ENCODE measurements at places on chromosomes 5 and 9.

- DNase-seq: no peak
Observed at GRCh38 chr5:83864652-83865051, 144.0 kb upstream of the HAPLN1 start.

DNA sequence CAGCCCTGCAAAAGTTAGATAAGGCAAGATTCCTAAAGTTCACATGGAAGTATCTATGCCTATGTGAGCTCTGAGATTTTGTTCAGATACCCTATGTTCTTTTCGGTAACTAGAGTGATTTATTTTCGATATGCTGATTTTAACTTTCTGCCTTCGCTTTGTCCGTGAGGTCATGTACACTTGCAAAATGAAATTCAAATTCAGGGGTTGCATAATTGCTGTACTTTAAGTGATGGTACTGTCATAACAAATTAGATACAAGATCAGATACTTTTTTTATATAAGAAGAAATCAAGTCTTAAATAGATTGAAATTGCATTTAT, 350 bp upstream of the ECPAS start:
- DNase-seq: no peak

GRCh38 chr5:178206166-178207101, 2.1 kb downstream of the HNRNPAB start:
- DNase-seq: no peak

DNA sequence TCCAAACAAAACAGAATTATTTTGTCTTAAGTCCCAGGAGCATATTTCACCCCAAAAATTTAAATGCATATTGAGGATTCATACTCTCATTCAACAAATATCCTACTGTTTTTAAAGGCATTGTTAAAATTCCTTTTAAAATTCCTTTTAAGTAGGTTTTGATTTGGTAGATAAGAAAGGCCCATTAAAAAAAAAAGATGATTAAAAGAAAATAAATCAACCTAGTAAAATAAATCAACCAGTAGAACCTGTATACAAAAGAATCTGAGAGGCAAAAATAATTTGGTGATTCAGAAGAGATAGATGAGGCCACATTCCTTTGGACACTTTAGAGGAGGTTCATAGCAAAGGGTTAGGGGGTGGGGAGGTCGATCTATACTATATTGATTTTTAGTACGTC, 585.3 kb upstream of the TLE4 start:
- DNase-seq: no peak

GRCh38 chr9:136095070-136096058, at the start of gene NACC2:
TSS of gene NACC2 (minus strand) at chr9:136095289. CDS start at chr9:136050521, 44,768 bp downstream.
- no peak for DNase-seq

- no peak for DNase-seq
Observed at GRCh38 chr5:93579692-93580062, 1.3 kb downstream of the NR2F1-AS1 start.

- DNase-seq: no peak
Observed at GRCh38 chr5:141420855-141421488, at the start of gene PCDHGA11. TSS of gene PCDHGA11 (plus strand) at chr5:141421051. CDS start at chr5:141421228, 177 bp downstream.

GRCh38 chr5:144194144-144194543, 23.5 kb downstream of the KCTD16 start:
- no peak for DNase-seq

DNA sequence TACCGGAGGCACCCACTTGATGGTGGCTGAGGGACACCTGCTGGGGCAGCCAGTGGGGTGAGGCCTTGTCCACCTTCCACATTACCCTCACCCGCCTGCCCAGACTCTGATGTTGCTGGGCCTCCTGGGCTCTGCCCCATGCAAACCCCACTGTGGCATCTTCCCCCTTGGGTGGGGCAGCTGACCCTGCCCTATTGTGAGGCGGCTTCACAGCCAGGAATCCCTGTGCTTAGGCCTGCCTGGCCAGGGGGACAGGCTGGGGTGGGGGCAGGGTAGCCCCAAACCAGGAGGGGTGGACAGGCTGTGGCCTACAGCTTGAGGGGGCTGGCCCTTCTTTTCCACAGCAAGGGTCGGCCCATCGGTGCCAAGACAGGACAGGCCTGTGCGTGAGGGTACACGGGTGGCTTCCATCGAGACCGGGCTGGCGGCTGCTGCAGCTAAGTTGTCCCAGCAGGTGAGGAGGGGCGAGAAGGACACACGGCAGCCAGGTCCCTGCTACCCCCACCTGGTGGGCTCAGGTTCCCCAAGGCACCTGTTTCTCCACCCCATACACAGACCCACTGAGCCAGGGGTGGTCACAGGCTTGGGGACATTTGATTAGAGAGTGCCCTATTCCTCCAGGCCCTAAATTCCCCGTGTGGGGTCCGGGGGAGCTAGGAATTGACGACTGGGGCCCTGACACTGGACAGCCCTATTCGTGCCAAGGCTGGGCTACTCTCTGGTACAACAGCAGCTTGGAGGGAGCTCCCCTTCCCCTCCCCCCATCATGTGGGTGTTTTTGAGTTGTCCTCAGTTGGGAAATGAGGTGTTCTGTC, 99.2 kb downstream of the PHF2 start:
- DNase-seq: no peak

- no peak for DNase-seq
Observed at GRCh38 chr5:176535664-176536131, 1.5 kb downstream of the RNF44 start.

DNA sequence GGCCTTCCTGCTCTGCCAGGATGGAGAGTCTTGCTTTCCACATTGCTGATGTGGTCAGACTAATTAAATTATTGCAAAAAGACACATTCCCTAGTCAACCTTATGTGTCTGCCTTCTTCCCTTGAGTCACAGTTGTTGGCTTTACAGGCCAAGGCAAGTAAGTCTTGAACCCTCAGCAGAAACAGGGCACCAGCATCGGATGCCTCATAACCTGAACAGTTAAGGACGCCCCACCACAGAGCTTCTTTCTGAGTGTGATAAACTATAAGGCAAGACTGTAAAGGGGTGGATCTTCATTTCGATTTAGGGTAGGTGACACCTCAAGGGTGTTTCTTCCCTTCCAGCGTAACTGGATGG, 670 bp upstream of the KIF2A start:
- no peak for DNase-seq

GRCh38 chr9:2418619-2419018, 203.0 kb upstream of the VLDLR start:
- no peak for DNase-seq

GRCh38 chr5:74686962-74687751, 2.1 kb downstream of the HEXB start:
- no peak for DNase-seq

GRCh38 chr5:92514896-92515295, 1066.1 kb downstream of the NR2F1-AS1 start:
- DNase-seq: no peak

DNA sequence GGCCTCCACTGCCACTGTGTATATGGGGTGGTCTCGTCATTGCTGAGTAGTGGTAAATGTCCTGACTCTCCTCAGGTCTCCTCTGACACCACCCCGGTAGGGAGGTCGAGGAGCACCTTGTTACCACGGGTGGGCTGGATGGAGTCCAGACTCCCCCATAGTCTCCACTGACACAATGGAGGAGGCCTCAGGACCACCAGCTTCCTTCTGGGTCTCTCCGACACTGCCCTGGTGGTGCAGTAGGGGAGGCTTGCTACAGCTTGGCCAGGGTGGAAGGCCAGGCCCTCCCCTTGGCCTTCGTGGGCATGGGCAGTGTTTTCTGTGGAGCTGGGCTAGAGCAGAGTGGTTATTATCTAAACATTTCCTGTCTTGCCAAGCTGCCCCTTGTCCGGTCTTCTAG, 15.4 kb upstream of the SH3PXD2B start:
- DNase-seq: no peak

GRCh38 chr9:69139596-69139995, 34.5 kb upstream of the TJP2 start:
- DNase-seq: no peak

GRCh38 chr9:93011114-93011513, 47.4 kb upstream of the SUSD3 start:
- no peak for DNase-seq

DNA sequence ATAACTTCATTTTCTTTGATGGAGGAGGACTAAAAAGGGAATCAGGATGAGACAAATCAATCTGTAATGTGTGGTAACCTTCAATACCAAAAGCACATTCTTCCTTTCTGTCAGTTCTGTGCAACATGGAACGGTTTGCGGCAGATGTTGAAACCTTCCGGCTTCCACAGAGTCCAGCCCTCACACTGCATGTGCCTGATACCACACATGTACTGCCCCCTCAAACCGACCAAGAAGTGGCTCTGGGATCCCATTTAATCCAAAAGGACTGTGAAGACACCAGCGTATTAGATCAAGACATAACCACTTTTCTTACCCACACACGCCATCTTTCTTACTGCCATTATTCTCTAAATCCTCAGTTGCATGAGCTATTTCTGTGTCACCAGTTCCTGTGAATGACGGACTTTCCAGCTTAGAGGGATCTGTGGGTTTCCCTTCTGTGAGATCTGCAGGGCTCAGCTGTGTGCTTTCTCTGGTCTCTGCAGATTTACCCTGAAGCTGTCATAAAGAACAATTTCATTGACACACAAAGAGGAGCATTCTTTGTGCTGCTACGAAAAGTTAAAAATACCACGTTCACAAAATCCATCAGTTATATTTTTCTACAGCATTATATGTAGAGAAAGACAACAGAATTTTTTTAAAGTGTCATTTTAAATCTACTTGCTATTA, 25.8 kb downstream of the NSUN2 start:
- no peak for DNase-seq

GRCh38 chr5:55485073-55485472, 49.7 kb downstream of the PLPP1 start:
- DNase-seq: no peak

- no peak for DNase-seq
Observed at GRCh38 chr9:28779243-28779642, 1206.0 kb upstream of the C9orf72 start.

GRCh38 chr5:163535290-163535689, 29.9 kb downstream of the MAT2B start:
- no peak for DNase-seq

- DNase-seq: no peak
Observed at GRCh38 chr9:84229191-84229590, 111.4 kb downstream of the SLC28A3 start.

- DNase-seq: no peak
Observed at GRCh38 chr9:128805661-128806060, 12.6 kb upstream of the ENDOG start.

DNA sequence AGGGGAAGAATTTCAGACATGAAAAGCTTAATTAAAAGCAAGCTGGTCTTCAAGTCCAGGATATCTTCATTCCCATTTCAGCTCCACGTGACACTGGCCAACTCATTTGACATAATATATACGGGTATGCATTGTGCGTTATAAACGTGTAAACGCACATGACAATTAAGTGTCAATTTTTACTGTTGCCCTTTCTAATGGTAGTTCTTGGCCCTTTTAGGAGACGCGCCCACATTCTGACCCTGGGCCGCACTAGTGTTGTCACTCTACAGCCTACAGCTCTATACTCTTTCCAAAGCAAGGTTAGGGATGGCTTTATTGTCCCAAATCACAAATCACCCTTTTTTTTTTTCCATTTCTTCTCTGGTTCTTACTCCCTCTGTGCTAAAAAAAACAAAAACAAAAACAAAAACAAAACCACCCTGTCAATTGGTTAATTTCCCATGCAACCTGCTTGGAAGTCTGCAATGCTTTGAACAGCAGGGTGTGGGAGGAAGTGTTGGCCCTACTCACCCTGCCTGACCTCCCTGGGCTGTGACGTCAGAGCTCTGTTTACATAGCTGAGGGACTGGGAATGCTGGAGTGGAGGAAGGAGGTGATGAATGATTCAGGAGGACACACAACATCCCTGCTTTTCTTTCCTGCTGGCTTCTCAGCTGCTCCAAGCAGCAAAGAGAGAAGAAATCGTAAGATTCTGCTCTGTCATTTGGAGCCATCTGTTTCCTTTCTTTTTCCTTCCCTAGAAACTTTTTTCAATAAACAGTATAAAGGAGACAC, 19.3 kb downstream of the RFK start:
- peak; percentile 59 for DNase-seq

GRCh38 chr5:74624501-74624900, 16.0 kb downstream of the ENC1 start:
- DNase-seq: peak; percentile 83

DNA sequence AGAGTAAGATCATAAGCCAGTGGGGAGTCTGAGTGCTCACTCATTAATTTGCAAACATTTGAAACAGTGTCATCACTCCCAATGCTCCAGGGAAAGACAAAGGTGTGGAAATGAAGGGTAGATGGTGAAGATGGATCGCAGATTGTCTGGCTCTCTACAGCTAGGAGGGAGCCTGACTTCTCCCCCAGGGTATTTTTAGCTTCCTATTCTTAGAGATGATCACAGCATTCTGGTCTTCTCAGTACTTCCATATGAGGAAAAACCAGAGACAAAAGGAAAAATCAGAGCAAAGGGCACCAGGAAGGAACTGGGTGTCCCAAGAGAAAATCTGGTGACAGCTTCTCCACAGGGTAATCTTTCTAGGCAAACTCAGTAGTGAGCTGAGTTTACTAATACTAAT, 401.9 kb upstream of the GRIA1 start:
- DNase-seq: no peak

GRCh38 chr5:79205965-79206364, 30.0 kb upstream of the JMY start:
- no peak for DNase-seq

GRCh38 chr5:12237837-12238575, 333.8 kb upstream of the CTNND2 start:
- DNase-seq: no peak

DNA sequence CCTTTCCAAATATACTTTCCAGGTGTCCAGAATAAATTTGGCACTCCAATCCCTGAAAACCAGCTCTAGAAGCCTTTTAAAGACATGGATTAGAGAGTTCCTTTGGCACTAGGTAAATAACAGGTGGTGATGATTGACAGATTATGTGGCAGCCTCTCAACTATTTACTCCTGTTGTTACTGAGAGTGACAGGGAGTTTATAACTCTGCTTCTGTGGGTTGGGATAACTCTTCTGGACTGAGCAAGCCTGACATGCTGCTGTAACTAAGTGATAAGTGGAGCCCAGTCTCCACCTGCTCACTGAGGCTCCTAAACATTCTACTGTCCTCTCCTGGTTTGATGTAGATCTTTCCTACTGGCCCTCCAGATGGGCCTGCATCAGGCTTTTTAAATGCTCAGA, 693.2 kb upstream of the FTMT start:
- DNase-seq: no peak

GRCh38 chr9:135222881-135223760, 135.7 kb downstream of the OLFM1 start:
- DNase-seq: no peak

DNA sequence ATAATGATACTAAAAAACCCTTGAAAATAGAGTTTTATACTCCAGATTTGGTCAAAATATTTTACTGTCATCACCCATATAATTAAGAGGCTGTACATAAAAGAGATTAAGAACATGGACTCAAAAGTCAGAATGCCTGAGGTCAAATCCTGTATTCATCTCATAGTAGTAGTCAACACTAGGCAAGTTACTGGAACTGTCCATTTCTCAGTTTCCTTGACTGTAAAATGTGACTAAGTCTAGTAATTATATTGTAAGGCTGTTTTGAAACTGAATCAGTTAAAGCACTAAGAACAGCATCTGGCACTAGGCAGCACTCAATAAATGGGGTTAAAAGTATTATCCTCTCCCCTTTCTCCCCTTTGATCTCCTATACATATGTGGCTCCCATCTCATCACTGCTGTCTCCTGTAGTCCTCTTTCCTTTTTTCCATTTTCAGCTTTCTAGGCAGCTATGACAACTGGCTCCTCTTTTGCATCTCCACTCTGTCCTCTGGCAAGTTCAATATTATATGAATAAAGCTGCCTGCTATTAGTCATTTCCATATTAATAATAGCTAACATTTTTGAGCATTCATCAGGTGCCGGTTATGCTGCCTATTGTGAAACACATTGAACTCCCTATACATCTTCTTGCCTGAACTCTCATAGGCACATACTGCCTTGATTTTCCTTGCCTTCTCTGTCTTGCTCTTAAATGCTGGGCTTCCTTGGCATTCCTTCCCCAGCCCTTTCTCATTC, 185.8 kb upstream of the NREP start:
- DNase-seq: no peak
